ENCODE measurements at places on chromosomes 11 and 22.

GRCh38 chr11:10484461-10485180 is 29.6 kb downstream of the AMPD3 start:
- DNase-seq = no peak

GRCh38 chr22:33038836-33039235 is 19.3 kb downstream of the SYN3 start:
- DNase-seq = no peak

DNA sequence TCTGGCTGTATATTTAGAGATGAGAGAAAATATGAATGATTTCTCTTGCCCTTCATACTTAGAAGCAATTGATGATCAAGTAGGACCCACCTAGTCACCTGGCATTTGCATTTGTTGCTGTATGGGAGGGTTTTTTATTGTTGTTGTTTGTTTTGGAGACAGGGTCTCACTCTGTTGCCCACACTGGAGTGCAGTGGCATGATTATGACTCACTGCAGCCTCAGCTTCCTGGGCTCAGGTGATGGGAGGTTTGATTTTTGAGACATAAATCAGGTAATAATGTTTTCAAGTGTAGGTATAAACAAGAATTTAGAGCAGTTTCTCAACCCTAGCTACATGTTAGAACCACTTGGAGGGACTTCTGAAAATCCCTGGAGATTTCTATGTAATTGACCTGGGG is 63.0 kb downstream of the TNRC6B start:
- no peak for DNase-seq

DNA sequence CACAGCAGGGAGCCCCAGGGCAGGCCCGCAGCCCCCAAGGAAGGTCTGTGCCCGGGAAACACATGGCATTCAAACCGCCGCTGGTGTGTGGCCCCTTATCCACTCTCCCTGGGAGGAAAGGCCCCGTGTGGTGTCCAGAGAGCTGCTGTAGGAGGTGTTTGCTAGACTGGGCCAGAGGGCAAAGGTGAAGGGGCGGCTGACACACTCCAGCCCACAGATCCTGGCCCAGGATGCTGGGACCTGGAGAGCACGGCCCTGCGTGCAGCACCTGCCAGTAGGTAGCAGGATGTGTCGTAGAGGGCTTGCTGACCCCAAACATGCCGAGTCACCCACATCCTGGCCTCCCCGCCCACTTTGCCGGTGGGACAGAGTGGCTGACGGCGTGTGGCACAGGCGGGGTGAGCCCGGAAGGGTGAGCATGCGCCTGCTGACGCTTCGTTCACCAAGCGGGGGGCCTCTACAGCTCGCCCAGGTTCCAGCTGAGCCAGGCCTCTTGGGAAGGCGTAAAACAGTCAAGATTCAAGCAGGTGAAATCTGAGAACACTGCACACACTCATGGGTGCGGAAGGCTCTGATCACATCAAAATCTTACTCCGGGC is 11.0 kb downstream of the OSBPL5 start:
- no peak for DNase-seq

DNA sequence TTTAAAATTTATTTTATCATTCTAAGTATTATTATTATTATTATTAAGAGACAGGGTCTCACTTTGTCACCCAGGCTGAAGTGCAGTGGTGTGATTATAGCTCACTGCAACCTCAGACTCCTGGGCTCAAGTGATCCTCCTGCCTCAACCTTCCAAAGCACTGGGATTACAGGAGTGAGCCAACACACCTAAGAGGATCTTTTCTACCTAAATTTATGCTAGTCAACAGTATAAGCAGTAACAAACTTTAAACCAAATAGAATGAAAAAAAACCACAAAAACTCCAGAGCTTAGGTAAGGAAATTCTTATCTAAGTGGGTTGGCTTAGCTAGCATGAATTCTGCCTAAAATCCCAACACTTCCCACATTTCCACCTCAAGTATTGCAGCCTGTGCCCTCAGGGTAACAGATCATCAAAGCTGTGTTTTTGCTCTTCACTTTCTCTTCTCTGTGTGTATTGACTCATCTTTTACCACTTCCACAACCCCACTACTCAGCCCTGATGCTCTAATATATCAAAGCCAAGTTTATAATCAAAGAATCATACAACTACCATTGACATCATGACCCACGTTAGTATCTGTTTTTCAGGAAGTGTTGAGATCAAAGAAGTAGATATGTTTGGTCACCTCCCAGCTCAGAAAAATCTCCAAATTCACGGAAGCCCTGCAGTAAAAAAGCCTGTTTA is 93.7 kb upstream of the SPON1 start:
- DNase-seq = no peak

All from pulmonary artery endothelial cell (primary cell).